ENCODE measurements at places on chromosomes 16 and 17.

DNA sequence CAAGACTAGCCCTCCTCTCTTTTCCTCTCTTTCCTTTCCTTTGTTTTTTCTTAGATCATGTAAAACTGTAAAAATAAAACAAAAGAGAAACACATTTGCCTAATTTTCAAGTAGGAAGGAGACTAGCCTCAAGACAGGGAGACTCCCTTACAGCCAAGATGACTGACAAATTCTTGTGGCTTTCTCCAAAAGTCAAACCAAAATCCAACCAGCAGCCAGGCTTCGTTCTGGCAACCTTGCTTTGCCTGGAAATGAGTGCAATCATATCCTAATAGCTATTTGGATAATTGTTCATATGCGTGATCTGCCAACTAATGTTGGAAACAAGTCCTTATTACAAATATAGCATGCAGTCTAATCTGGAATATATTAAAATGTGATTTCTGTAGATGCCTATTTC, 868.9 kb upstream of the SOX9 start:
- no peak for DNase-seq

GRCh38 chr16:65521633-65522328, 399.9 kb upstream of the CDH11 start:
- no peak for DNase-seq

- DNase-seq: no peak
These were observed 4.7 kb upstream of the RNF213 start for GRCh38 chr17:80256034-80256350.

- DNase-seq: no peak
These were observed 109.7 kb downstream of the C16orf95 start for GRCh38 chr16:87207509-87207908.

DNA sequence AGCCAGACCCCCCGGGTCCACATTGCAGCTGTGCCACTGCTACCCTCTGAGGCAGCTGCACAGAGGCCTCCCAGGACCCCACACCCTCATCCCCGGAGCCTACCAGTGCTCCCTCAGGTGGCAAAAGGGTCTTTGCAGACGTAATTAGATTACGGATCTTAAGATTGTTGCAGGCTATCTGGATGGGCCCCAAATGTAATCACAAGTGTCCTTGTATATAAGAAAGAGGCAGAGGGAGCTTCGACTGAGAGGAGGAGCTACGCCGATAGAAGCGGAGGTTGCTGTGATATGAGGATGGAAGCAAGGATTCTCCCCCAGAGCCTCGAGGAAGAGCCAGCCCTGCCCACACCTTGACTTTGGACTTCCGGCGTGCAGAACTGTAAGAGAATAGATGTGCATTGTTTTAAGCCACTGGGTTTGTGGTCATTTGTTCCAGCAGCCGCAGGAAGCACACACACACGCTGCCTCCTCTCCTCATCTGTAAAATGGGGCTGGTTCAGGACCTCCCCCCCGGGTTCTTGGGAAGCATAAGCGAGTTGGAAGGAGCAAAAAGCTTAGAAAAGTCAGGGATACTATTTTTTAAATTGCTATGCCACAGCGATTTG, 10.5 kb upstream of the RAI1 start:
- DNase-seq: no peak

- DNase-seq: no peak
These were observed 69.0 kb upstream of the CHMP6 start for GRCh38 chr17:80922580-80923160.

GRCh38 chr16:26569793-26570192, 496.9 kb upstream of the C16orf82 start:
- no peak for DNase-seq

DNA sequence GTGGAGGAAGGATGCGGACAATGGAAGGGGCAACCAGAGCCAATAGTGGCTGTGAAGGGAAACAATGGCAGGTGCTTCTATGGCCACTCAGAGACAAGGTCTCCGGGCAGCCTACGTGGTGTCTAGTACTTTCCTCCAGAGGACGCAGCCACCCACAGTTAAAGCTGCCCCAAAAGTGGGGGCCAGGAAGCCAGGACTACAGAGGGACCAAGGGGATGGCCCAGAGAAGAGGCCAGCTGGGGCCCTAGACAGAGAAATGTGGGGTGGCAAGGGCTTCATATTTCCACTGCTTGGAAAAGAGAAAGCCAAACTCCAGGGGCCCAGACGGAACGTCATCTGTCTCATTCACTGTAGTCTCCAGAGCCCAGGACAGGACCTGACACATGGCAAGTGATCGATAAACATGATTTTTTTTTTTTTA, 837 bp upstream of the PER1 start:
- peak; percentile 80 for DNase-seq

- no peak for DNase-seq
These were observed 53.1 kb downstream of the RPH3AL start for GRCh38 chr17:299546-299945.

GRCh38 chr16:82960918-82961317, 334.1 kb downstream of the CDH13 start:
- no peak for DNase-seq

- DNase-seq: no peak
These were observed 503.4 kb upstream of the PSMD7 start for GRCh38 chr16:73793260-73793659.

DNA sequence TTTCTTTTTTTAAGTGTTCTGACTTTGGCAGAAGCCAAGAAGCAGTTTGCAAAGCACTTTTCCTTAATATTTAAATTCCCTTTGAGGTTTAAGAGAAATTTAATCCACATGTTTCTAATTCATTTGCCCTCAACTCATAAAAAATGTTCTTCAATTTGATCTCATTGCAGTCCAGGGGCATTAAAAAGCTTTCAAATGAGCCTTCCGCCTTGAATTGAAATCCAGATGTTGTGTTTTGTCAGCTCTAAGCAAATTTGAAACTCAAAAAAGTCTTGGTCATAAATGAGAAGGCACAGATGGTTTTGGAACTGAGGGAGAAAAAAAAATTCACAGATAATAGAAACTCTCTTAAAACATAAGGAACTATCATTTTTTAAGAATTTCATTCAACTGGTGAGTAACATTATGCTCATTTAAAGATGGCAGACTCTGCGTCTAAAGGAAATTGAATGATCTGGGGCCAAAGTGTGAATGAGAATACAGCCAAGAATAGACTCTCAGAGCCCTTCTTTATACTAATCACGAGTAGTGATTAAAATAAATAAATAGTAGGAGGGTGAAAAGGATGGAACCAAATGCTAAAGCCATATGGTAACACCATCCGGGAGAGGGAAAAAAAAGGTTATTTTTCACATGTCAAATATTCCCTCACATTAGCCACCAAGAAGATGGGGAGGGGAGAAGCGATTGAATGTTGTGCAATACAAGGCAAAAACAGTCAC, 1304.7 kb downstream of the CDH8 start:
- no peak for DNase-seq

DNA sequence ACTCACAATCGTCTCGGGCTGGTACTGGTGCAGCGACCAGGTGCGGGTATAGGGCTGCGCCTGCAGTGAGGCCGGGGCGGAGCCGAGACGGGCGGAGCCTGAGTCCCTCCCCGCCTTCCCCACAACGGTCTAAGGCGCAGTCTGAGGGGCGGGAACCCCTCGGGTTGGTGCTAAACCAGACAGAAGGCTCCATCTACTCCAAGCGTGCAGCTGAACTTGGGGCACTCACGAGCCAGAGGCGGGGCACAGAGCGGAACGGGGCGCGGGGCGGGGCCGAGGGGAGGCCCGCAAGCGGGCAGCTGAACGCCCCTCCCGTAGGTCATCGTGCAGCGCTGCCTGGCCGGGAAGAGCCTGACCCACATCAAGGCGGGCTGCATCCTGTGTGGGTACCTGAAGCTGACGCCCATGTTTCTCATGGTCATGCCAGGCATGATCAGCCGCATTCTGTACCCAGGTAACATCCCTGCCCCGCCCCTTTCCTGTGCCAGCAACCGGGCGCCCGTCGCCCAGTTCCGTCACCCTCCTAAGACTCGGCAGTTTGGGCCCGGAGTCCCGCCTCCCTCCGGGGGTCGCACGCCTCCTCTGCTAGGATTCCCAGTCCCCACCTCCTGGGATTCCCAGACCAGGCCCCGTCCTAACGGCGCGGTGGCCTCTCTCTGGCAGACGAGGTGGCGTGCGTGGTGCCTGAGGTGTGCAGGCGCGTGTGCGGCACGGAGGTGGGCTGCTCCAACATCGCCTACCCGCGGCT, 5.0 kb downstream of the SLC5A2 start:
- no peak for DNase-seq
